ENCODE measurements at places on chromosomes 3 and 15.

DNA sequence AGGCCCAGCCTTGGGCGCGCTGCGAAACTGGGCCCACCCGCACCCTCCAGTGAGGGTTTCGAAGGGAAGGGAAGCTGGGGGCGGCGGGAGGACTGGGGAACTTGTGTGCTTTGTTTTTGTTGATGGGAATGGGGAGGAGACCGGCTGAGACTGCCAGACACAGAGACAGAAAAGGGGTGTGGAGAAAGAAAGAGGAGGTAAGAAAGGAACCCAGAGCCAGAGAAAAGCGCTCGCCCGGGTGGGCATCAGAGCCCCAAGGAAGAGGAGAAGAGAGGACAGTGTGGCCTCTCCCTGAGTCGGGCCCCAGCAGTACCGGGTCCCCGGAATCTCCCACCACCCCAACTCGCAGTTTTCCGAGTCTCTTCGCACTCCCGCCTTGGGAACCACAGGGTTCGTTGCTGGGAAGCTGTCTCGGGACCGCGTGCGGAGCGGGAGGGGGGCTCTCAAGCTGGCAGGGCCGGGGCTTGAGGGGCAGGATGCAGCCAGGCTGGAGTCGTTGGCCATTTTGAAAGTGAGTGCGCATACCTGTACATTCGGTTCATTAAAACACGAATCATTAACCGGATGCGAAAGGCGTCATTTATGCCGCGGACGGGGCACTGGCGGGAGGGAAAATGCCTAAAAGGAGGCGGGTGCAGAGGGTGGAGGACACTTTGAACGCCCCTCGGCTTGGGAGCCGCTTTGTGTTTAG, 3.1 kb downstream of the SKOR1 start:
- no peak for DNase-seq

GRCh38 chr3:126519506-126520455, 2.2 kb upstream of the UROC1 start:
- DNase-seq, result no peak

- DNase-seq, result no peak
Measured at GRCh38 chr15:38454696-38455090, 766 bp downstream of the FAM98B start.

DNA sequence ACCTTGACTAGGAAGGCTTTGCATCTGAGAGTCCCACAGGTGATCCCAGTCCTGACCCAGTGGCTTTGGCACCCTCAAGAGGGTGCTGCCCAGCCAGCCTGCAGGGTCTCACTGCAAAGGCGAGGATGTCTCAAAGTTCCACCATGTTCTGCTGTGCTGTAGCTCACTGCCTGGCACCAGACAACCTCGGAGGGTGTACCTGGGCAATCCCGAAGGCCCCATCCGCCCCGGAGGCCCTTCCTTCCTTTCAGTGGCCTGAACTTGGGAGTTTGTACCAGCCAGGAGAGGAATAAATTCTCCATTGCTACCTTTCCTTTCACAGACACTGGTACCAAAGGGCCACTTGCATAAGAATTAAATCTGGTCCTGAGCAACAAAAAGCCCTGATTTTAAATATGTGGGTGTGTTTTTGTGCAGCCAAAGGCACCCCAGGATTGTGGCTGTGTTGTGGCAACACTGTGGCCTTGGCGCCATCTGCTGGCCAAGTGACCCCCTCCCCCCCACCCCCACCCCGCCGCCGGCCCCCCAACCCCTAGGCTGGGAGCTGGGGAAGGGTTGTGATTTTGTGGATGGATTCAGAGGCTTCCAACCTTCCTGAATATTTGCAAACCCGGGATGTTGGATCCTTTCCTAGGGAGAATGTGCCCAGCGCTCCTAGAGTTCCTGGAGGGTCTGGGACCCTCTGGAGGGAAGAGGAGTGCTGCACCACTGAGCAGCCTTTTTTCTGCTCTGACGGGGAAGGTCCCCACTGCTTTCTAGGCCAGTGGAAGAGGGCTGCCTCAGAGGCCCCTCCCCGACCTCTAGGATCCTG, 9.7 kb upstream of the PTPN23 start:
- peak; percentile 55 for DNase-seq

GRCh38 chr3:42691816-42692666, 6.7 kb downstream of the KLHL40 start:
- no peak for DNase-seq

DNA sequence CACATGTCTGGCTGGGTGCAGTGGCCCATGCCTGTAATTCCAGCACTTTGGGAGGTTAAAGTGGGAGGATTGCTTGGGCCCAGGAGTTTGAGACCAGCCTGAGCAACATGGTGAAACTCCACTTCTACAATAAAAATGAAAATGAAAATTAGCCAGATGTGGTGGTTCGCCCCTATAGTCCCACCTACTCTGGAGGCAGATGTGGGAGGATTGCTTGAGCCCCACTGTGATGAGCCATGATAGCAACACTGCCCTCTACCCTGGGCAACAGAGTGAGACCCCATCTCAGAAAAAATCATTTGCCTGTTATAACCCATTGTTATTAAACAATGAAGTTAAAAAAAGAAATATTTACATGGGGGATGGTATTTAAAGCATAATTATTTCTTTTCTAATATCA, 240.1 kb upstream of the ZPLD1 start:
- DNase-seq, result no peak

DNA sequence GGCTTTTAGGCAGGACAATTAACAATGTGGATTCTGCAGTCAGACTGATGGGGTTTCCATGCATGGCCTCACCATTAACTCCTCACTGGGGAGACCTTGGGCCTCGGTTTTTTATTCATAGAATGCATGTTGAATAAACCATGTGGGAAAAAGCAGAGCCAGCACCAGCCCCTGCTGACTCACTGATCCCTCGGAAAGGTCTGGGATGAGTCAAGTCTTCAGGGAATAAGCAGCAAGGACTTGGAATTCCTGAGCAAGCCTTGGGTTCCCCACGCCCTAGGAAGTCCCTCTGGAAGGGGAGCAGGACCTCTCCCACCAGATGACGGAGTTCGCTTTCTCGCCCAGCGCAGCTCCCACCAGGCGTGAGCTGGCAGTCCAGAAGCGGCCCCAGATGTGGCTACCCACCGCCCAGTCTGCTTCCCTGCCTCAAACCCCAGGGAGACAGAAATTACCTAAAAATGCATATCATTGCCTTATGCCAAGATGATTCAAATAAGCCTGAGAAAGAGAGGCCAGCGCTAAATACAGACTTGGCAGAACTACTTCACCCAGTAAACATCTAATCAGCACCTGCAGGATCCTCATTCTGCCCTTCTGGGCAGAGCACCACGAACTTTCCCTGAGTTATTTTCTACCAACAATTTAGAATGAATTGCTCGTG, 45.4 kb downstream of the BTD start:
- DNase-seq, result no peak

GRCh38 chr3:39981547-39982184, 172.3 kb downstream of the MYRIP start:
- DNase-seq, result no peak

GRCh38 chr3:13420045-13420830, at the start of gene NUP210:
Gene NUP210 (minus strand): TSS chr3:13420322. CDS start chr3:13420226, 96 bp downstream.
- DNase-seq, result peak; percentile 95

GRCh38 chr15:93235926-93236780, 147.1 kb upstream of the RGMA start:
- no peak for DNase-seq

DNA sequence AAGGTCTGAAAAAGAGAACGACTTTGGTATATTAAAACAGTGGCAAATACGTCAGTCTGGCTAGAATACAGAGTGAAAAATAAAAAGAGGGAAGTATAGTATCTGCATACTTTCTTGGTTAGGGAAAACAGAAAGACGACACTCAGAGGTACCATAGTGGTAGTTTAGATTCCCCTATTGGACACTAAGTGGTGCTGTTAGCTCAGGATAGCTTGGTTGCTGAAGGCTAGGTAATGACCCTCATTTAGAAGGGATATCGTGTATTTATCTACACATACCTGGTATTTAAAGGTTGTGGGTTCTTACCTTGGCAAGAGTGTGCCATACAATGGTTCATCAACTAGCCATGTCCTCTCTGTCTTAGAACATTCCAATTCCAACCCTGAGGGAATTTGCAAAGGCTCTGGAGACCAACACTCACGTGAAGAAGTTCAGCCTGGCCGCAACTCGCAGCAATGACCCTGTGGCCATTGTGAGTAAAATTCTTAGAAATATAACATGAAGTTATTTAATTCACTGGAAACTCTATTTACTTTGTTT, 31.0 kb downstream of the TMOD2 start:
- peak; percentile 24 for DNase-seq

DNA sequence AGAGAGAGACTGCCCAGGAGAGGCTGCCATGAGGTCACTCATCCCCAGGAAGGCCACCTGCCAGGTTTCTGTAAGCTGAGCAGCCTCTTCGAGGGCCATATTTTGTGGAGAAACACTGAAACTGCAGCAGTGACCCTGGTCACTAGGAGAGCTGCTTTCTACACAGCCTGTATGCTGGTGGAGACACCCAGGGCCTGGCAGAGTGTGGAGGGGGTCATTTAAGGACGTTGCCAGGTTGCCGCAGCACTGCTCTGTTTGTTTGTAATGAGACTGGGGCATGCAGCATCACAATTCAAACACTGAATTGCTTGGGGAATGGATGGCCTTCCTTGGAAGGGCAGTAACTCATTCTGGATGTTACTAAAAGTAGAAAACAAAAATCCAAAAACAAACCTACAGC, 104.9 kb upstream of the TRIM42 start:
- no peak for DNase-seq

DNA sequence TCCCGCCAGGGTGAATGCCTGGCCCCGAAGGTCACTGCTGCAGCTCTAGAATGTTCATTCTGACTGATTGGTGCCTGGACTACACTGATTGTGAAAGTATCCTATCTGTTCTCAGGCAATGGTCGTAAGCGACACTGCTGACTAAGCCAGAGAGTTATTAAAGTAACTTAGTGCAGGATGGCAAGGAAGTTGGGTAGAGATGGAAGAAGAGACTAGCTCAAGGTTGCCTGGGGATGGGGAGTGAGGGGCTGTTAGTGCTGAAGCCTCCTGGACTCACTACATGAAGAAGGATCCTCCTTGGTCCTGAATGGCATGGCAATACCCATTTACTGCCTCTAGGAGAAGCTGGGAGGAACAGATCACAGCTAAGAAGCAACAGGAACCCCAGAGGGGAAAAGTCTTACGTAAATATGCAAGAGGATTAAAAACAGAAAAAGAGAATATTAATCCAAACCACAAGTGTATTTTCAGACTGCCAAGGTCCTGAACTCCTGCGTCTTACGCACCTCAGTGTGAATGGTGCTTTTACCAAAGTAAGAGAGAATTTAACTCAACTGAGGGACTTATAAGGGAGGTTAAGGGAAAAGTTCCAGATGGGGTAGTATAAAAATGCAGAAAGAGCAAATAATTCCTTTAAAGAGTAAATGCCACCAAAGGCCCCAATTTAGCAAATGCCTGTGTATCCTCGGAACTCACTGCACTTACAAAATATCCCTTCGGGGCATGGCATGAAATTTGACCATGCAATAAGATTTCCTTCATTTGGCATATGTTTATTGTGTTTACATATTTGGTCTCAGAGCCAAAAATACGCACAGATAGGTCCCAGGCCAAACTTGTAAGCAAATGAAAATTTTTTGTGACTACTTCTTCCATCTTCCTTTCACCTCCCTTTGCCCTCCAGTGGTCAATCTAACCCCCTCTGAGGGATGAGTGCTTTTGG, 64.0 kb upstream of the DGKG start:
- DNase-seq, result no peak

- DNase-seq, result peak; percentile 15
Measured at GRCh38 chr15:50051811-50052419, 67.1 kb downstream of the ATP8B4 start.

DNA sequence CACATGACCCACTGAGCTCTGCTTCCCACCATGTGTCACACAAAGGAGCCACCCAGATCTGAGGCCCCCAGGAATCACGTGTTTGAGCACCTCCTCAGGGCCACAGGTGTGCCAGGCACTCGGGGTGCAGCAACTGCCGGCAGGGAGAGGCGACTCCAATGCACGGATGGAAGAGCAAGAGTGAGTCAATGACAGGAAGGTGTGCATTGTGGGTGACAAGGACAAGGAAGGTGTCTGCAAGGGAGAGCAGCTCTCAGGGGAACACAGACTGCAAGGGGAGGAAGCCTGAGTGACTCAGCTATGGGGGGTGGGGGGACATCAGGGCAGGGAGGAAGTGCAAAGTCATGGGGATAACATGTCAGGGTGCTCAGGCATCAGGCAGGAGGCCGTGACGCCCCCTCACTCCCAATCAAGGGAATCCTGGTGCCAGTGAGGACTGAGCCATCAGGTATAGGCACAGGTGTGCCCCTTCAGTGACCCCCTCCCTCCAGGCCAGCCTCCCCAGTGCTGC, 67.4 kb downstream of the NUP210 start:
- no peak for DNase-seq

GRCh38 chr3:159488602-159489001, 500.0 kb upstream of the IL12A start:
- no peak for DNase-seq

- no peak for DNase-seq
Measured at GRCh38 chr15:38894243-38894948, 329.8 kb upstream of the RASGRP1 start.

GRCh38 chr15:25767356-25768151, 95.6 kb downstream of the ATP10A start:
- DNase-seq, result no peak

DNA sequence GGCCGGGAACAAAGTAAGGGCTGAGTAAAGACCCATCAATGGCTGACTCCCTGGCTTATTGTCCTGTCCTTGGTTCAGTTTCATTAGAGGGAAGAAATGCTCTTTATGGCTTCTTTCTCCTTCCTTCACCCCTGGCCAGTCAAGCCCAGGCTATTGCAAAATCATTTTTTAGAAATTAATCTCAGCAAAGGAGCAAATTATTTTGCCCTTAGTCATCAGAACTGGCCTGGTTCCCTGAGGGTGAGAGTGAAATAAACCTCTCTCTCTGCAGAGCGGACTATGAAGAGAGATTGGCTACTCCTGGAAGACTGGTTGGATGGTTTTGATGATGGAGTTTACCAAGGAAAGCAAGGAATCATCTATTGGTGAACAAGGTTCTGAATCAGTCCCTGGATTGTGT, 52.7 kb upstream of the OXTR start:
- DNase-seq, result no peak

DNA sequence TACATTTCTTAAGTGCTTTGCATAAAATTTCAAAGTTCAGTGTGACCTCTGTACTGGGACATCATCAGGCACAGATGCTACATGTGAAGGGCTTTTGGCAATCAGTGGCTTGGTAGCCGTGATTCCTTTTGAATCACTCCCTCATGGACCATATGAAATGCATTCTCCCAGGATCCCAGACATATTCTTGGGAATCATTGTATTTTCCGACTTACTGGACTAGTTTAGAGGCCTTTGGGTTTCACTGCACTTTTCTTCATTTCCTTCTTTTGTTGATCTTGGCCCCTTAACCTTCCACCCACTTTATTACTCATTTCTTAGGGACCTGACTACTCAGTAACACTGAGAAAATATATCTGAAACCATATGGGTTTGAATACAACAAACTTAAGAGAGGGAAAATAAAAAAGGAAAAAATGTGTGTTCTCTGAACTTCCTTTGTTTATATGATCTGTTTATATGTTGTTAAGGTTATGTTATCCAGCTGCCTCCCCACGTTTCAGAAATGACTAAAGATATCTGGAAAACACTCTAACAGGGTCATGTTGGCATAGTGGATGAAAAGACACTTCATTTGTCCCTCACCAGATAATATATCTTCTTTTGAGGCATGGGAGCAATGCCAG, 35.1 kb downstream of the HMG20A start:
- no peak for DNase-seq

- no peak for DNase-seq
Measured at GRCh38 chr15:81377871-81378270, 3.9 kb upstream of the TMC3 start.

- DNase-seq, result no peak
Measured at GRCh38 chr15:29435811-29436210, 166.2 kb upstream of the NSMCE3 start.

GRCh38 chr3:114874522-114874971, 272.5 kb downstream of the ZBTB20 start:
- no peak for DNase-seq

Measured in HuH-7.5 (cell line).